Cerebellar nuclear complex (tissue), 1 donor: ENCODE measurements at places on chromosomes 5 and 9.

DNA sequence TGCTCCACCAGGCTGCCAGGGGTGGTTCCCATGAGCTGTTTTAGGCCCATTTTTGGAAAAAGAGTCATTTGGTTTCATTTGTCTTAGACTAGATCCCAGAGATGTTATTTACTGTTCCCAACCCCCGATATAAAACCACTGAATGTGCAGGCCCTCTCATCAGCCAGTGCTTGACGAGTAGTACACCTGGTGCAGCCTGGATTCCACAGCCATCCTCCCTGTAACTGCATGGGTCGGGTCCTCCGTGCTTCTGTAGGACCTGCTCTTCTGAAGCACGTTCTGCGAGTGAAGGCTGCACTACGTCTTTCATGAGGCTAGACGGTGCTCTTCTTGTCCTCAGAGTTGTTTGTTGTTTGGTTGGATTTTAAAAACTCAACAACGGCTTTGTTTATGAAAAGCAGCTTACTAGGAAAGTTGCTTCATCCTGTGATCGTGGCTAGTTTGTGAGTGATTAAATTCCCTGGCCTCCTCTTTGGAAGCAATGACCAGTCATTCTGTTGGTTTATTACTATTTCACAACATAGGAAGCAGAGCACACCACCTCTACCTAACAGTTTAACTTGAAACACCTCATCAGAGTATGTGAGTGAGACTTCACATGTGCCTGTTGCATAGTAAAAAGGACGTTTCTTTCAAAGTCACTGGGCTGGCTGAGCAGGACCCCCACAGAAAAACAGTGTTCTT lies 135.2 kb downstream of the AOPEP start:
- no peak for DNase-seq

DNA sequence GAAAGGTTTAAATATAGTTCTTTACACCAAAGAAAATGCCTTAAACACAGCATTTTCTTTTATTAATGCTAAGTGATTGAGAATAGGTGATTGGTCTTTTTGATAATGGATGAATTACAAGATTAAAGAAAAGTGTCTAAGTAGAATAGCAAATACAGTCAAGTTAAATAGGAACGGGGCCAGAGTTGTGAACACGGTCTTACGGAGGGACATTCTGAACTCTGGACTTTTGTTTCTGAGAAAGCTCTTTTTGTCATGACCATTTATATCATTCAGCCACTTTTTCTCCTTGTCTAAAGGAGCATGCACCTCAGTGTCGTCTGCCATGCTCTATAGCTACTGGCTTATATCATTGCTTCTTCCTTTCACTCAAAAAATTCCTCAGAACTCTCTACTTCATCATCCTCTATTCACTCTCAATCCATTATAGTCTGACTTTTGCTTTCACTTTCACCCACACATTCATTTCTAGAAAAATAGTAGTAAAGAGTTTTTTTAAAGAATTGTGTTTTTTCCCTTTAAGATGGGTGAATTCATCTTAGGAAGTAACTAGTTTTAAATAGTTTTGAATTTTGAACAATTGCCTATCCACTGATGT lies 263.0 kb upstream of the FBXL7 start:
- no peak for DNase-seq

DNA sequence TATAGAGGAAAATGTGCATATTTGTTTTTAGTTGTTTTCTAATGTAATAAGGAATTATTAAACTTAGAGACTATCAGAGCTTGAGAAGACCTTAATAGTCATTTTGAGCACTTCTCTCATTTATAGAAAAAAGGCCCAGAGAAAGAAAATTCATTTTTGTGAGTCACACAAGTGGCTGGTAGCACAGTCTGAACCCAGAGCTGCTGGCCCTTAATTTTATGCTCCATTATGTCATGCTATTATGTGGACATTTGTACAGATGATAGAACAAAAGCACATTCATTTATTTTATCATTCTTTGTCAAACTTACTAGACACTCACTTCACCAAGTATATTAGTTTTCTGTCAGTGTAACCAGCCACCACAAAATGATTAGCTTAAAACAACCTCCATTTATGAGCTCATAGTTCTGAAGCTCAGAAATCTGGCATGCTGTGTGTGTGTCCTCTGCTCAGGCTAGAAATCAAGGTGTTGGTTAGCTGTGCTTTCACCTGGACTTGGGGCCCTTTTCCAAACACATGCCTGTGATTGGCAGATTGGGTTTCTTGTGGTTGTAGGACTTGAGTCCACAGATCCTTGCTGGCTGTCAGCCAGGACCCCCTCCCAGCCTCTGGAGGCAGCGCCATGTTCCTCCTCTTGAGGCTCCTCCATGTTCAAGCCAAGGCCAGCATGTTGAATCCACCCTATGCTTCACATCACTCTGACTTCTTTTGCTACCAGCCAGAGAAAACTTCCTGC lies 188.9 kb downstream of the ARHGAP26 start:
- no peak for DNase-seq

- no peak for DNase-seq
These were observed 23.1 kb upstream of the PLPP6 start for GRCh38 chr9:4638968-4639367.

DNA sequence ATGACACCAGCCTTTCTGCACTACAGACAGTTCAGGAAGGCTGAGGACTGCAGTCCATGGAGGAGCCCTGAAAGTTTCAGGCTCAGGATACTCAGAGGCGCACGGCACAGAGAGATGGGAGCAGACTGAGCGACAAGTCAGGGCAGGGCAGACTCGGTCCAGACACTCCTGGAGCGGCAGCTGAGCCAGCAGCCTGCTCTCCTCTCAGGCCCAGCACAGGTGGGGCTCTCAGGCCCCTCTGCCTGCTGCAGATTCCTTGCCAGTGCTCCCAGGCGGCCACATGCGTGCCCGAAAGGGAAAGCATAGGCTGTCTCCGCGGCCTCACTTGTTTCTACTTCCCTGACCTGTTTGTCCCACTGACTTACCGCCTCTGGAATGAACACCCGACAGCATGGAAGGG lies 228.3 kb downstream of the IRX2 start:
- DNase-seq = no peak

DNA sequence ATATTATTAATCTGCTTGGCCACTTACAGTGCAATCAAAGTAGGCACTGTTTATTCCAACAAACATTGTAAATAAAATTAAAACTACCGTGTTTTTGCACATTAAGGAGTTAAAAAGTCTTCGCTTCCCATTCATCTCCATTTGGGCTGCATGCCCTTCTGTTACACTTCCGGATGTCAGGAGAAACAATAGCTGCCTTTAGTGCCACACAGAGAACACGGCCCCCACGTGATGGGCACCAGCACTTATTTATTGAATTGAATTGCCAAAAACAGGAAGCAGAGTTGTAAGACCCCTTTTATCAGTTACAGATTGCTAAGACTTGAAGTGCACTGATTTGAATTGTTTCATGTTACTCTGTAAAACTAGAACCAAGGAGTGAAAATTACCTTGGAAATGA lies 80.4 kb downstream of the LHFPL2 start:
- no peak for DNase-seq

- no peak for DNase-seq
These were observed 55.3 kb downstream of the TRPC7 start for GRCh38 chr5:136309932-136310598.
